Amygdala (tissue), 56 donors: ENCODE measurements at places on chromosomes 13 and 19.

DNA sequence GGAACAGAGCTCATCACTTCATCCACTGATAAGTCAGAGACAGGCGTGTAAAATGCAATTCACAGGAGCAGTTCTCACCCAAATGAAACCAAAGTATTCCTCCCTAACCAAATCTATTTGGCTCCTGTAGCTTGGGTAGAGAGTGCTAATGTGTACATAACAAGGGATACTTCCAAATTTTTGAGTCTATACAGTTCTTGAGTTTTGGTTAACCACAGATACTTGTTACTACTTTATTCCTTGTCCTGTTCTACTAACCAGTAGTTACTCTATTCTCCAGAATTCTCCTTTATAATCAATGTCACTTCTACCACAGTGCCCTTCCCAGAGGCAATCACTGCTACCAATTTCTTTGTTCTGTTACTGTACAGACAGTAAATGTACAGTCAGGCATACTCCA, 57.3 kb downstream of the ELF1 start:
- no peak for DNase-seq

GRCh38 chr19:43489979-43490599, 14.5 kb downstream of the PHLDB3 start:
- no peak for DNase-seq

- peak; percentile 89 for DNase-seq
Measured at GRCh38 chr19:49929121-49929610, at the start of the genes ATF5 and NUP62. Gene ATF5, plus strand, starts transcription at chr19:49929205. Its CDS starts 1,646 bp downstream, at chr19:49930851. Gene NUP62, minus strand, starts transcription at chr19:49929504. Its CDS starts 19,697 bp downstream, at chr19:49909807.

DNA sequence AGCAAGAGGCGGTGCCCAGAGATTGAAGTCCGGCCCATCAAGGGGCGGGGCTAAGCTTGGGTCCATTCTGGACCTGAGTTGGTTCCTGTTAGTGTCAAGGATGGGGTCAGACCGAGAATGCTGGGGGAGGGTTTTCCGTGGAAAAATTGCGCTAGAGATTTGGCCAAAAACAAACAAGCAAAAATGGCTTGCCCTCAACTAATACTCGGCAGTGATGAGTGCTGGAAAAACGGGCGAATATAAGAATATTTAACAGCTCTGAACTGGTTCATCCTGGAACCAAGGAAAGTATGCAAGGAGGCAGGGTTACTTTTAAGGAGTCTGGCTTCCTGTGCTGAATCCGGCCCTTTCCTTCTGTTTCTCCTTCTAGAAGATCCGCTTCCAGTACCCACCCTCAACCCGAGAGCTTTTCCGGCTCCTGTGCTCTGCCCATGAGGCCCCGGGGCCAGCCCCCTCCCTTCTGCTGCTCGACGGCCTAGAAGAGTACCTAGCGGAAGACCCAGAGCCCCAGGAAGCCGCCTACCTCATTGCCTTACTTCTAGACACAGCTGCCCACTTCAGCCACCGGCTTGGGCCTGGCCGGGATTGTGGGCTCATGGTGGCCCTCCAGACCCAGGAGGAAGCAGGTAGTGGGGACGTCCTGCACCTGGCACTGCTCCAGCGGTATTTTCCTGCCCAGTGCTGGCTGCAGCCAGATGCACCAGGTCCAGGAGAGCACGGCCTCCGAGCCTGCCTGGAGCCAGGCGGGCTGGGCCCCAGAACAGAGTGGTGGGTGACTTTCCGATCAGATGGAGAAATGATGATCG, 880 bp downstream of the SWSAP1 start:
- no peak for DNase-seq

GRCh38 chr19:18270326-18270725, 3.9 kb downstream of the IQCN start:
- DNase-seq: no peak

GRCh38 chr19:17279436-17279835, 2.3 kb upstream of the ANKLE1 start:
- DNase-seq: no peak

DNA sequence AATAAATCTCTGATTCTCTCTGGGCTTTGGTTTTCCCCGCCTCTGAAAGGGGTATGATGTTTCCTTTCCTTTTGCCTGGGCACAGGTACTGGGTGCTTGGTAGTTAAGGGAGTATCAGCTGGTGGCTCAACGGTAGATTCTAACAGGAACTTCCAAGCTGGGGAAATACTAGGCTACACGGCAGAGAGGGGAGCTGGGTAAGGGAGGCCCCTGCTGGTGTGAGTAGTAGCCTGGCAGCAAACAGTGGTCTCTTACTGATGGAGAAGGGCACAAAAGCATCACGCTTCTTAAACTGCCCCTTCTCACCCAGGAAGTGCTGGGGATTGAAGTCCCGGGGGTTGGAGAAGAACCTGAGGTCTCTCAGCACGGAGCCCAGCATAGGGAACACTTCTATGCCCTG, 26.9 kb upstream of the CYP2A7 start:
- no peak for DNase-seq

GRCh38 chr19:49585023-49585422, 3.9 kb downstream of the PRRG2 start:
- DNase-seq: peak; percentile 25

DNA sequence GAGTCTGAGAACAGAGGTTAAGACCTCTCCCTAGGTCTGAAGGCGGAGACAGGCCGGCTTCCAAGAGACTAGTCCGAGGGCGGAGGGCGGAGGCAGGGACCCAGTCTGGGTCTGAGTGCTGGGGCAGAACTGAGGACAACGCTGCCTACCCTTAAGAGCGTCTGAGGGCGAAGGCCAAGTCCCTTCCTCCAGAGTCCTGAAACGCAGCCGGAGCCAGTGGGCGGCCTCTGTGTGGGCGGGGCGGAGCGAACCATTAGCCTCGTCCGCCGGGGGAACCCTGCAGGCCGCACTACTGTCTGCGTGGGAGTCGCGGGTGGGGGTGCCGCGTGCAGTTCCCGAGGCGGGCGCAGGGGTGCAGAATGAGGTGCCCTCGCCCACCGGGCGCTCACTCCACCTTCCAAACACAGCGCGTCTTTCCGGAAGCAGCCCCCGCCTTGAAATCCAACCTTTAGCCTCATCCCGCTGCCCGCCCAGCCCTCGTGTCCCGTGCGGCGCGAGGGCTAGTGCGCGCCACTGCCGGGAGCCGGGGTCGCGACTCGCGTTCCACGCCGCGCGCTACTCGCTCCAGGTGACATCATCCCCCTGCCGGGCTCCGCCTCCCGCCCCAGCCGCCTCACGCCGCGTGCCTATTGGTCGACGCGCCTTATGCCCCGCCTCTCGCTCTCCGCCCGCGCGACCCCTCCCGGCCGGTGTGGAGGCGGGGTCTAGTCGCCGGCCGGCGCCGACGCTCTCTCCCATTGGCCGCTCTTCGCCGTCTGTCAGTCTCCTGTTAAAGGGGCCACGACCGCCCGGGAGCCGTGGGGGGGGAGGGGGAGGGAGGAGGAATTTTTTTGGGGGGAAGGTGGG, at the start of gene C19orf73:
Gene C19orf73, minus strand, starts transcription at position 579 of the 846 bp plus-strand sequence. Its CDS starts 121 bp downstream, at position 458.
- peak; percentile 96 for DNase-seq

DNA sequence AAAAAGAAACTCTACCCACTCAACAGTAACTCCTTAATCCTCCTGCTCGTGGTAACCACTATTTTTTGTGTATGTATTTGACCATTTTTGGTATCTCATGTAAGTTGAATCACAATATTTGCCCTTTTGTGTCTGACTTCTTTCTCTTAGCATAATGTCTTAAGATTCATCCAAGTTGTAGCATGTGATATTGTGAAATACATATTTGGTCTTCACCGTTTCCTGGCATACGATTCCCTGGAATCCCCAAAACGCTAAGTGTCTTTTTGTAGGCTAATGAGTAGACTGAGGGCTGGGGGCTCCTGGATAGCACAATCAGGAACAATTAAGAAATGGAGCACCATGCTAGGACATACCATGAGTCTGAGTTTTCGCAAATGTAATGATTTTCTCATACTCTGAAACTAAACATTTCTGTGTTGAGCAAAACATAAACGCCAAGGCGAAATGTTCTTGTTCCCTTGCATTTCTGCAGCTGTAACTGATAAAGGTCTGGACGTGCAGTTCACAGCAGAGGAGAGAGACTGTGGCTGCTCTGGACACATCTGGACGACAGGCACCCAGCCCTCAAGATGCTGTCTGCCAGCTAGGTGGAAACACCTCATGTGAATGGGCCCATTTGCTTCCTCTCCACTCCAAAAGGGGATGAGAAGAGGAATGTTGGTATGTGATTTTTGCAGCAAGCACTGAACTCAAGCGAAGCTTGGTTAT, 38.4 kb downstream of the BRD4 start:
- no peak for DNase-seq

DNA sequence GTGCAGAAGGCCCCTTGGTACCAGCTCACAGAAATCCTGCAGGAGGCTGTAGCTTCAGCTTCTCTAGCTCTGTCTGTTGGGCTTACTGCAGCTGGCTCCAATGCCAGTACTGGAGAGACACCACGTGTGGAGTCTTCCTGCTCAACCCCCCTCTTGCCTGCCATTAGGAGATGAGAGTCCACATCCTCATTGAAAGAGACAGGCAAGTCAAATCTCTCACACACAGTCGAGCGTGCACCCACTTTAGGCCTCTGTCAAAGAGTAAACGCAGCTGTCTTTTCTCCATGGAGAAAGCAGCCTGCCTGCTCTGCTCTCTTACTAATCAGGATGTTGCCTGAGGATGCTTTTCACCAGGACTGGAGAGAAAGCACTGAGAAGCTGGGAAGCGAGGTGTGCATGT, 523.0 kb upstream of the NBEA start:
- DNase-seq: no peak

- DNase-seq: no peak
Measured at GRCh38 chr13:99199541-99200431, 868 bp upstream of the UBAC2 start.

DNA sequence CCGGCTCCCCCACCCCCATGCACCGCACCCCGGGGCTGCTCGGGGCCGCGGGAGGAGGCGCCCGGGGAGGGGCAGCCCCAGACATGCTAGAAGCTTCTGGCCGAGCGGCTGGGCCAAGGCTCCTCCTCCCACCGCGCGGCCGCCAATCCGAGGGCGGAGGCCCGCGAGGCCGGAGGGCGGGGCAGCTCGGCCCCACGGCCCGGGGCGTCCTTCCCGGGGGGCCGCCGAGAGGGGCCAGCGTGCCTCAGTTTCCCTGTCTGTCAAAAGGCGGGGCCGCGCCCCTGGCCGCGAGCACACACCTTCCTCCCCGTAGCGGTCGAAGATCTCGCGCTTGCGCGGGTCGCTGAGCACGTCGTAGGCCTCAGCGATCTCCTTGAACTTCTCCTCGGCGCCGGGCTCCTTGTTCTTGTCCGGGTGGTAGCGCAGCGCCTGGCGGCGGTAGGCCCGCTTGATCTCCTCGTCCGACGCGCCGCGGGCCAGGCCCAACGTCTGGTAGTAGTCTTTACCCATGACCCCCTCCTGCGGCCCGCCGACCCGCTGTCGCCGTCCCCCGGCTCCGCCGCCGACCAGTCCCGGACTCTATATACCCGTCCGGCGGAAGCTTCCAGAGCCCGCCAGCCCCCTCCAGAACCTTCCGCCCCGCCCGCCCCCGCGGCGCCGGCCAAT, at the start of gene DNAJB1:
Gene DNAJB1, minus strand, starts transcription at position 558 of the 666 bp plus-strand sequence. Its CDS starts 48 bp downstream, at position 510.
- DNase-seq: peak; percentile 79

DNA sequence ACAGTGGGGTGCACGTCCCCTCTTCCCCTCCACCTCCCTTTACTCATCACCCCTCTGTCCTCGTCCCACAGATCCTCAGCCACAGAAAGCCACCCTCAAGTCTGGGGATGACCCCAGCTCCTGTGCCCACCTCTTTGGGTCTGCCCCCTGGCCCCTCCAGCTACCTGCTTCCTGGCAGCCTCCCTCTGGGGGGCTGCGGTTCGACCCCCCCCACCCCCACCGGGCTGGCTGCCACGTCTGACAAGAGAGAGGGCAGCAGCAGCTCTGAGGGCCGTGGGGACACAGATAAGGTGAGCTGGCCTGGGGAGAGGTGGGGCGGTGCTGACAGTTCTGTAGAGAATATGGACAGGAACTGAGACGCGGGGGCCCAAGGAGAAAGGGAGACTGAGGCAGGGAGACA, 11.1 kb downstream of the IRF3 start:
- no peak for DNase-seq

GRCh38 chr13:109026266-109026665, 396.9 kb downstream of the MYO16 start:
- DNase-seq: no peak

DNA sequence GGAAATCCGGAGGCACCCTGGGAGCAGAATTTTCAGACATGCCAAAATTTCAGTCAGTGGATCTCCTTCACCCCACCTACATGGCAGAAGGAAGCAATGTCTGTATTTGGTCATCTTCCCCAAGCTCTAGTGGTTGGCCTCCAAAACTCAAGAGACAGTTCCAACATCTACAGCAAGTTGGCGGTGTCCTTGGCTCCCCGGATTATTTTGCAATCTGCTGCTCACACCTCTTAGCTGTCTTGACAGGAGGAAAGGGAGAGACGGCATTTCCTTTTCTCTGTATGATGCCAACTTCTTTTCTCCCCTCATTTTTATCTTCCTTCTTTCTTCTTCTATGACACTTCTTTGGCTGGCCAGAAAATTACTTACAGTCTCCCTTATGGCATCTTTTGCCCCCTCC, 159.9 kb downstream of the SUCLA2 start:
- no peak for DNase-seq

DNA sequence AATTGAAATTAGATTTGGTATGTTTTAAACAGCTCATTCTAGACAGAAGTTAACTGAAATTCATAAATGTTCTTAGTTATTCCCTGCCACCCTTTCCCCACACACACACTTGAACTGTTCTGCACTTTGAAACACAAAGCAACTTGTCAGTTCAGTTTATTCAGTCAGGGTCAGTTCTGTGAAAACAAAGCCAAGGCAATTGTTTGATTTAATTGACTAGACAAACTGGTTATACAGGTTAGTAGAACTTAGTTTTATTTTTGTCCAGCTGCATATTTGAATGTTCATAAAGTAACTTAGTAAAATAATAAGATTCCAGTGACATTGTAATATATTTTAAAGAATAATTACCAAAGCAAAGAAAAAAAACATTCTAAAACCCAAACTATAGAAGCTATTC, 98.3 kb upstream of the KLF5 start:
- DNase-seq: no peak

DNA sequence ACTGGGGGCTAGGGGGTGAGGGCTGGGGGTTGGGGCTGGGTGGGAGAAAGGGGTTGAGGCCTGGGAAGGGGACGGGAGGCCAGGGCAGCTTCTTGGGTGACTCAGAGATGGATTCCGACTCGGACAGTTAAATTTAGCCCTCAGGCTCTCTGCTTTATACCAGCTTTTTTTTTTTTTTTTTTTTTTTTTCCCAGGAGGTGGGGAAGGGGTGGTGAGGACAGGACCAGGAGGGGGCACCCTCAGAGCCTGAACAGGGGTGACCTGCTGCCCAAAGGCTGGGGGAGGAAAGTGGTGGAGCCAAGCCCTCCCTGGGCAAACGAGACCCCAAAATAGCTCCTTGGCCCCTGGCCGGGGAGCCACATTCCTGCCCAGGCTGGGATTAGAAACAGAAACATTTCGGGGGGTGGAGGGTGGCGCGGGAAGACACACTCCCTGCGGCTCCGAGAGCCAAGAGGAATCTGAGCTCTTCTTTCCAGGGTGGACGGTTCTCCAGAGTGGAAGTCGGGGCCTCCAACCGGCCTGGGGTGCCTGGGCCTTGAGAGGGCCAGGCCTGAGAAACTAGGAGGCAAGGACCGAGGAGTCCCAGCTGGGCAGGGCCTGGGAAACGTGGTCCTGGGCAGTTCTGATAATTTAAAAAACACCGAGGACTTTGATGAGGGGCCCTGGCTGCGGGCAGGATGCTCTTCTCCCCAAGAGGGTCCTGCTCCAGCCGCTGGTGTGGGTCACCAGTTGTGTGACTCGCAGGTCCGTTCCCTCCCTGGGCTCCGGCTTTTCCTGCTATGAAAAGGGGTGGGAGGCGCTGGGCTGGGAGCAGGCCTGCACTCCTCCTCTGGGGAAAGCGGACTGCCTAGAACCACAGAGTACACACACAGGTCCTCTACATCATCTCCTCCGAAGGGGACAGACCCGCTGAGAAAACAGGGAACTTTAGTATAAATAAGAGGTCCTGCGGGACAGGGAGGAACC, 813 bp upstream of the DMPK start:
- no peak for DNase-seq

- no peak for DNase-seq
Measured at GRCh38 chr19:41095703-41096102, 7.5 kb downstream of the CYP2A13 start.
